Endodermal cell (in vitro differentiated cells): ENCODE measurements at places on chromosomes 13 and 19. TPM values are rescaled to one million over a fixed set of nuclear protein-coding genes. Genes with fewer than 3 reads are reported as not detected.

- DNase-seq = no peak
These were observed 24.1 kb upstream of the WTIP start for GRCh38 chr19:34457446-34457845.

- DNase-seq = no peak
These were observed 237.4 kb downstream of the LMO7 start for GRCh38 chr13:75873494-75873893.

DNA sequence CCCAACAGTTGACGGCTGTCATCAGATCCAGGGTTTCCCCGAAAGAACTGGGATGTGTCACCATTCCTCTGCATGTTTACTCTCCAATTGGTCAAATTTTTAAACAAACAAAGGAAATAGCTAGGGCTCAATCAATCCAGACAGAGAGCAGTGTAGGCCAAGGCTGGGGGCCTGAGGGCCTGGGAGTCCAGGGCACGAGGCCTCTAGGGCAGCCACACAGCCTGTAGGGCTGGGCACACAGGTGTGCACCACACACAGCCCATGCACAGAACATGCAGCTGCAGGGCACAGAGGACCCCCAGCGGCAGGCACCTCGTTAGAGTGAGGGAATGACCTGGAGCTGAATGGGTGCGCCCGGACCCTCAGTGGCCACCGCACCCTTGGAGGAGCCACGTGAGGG is 9.5 kb downstream of the MIER2 start:
- DNase-seq = no peak

- DNase-seq = no peak
These were observed 33.5 kb upstream of the CSNK1A1L start for GRCh38 chr13:37138926-37139325.

DNA sequence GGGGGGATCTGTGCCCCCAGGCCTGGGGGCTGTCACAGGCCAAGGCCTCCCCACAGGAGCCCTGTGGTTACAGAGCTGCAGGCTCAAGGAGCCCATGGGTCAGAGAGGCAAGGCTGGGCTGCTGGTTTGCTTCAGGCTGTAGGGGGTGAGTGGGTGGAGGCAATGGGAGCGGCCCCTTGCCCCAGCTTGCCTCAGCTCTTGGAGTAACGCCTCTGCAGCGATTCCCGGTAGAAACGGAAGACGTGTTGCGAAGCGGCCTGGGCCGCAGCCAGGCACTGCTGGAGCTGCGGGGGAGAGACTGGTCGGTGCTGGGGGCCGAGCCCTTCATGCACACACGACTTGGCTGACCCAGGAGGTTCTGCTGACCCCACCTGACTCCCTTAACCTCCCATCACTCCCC is 10.1 kb downstream of the TMEM91 start:
- no peak for DNase-seq

DNA sequence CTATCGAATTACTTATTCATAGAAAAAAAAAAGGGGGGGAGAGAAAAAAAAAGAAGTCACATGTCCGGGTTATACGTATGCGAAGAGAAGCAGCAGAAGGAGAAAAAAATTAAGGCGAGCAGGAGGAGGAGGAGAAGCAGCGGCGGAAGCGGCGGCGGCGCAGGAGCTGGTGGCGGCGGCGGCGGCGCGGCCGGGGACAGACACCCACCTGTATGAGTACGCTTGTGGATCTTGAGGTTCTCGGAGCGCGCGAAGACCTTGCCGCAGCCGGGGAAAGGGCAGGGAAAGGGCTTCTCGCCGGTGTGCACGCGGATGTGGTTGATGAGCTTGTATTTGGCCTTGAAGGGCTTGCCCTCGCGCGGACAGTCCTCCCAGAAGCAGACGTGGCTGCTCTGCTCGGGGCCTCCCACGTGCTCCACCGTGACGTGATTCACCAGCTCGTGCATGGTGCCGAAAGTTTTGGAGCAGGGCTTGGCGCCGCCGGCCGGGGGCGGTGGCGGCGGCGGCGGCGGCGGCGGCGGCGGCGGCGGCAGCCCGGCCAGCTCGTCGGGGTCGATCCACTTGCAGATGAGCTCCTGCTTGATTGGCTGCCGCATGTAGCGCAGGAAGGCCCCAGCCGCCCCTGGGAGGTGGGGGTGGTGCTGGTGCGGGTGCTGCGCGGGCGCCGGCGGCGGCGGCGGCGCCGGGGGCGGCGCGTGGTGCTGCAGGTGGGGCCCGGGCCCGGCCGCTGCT is 1.5 kb downstream of the ZIC5 start:
- DNase-seq = peak; percentile 94

DNA sequence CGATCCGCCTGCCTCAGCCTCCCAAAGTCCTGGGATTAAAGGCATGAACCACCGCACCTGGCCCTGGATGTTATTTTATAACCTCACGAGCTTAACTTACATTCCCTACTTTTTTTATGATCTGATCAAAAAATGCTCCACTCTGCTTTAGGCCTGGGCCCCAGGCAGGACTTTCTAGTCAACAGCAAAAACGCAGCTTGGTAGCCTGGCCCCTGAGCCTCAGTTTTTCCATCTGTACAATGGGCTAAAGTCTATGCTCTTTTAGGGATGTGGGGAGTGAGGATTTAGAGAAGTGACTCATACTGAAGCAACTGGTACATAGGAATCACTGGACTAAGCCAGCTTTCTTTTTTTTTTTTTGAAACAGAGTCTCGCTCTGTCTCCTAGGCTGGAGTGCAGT is 11.9 kb upstream of the PIK3R2 start:
- DNase-seq = no peak

GRCh38 chr19:15810335-15810734 is 5.1 kb downstream of the OR10H1 start:
- DNase-seq = no peak

DNA sequence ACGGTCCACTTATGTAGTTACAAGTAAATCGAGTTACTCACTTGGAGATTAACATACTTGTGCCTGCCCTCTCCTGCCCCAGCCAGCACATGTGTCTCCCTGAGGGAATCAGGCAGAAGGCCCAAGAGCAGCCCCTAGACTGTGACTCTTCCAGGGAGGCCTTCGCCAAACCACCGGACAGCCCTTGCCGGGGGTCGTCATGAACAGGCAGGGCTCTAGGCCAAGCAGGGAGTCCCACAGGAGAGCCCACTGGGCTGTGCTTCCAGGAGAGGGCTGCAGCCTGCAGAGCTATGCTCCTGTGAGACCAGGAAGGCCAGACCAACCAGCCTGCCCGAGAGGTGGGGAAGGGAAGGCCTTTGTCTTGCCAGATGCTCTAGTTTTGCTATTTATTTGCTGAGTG is 283.3 kb downstream of the FOXO1 start:
- DNase-seq = peak; percentile 60

- peak; percentile 87 for DNase-seq
These were observed 375 bp downstream of the ANKRD10 start for GRCh38 chr13:110914331-110915056.

GRCh38 chr19:1151037-1151724 is 22.9 kb downstream of the SBNO2 start:
- DNase-seq = no peak

DNA sequence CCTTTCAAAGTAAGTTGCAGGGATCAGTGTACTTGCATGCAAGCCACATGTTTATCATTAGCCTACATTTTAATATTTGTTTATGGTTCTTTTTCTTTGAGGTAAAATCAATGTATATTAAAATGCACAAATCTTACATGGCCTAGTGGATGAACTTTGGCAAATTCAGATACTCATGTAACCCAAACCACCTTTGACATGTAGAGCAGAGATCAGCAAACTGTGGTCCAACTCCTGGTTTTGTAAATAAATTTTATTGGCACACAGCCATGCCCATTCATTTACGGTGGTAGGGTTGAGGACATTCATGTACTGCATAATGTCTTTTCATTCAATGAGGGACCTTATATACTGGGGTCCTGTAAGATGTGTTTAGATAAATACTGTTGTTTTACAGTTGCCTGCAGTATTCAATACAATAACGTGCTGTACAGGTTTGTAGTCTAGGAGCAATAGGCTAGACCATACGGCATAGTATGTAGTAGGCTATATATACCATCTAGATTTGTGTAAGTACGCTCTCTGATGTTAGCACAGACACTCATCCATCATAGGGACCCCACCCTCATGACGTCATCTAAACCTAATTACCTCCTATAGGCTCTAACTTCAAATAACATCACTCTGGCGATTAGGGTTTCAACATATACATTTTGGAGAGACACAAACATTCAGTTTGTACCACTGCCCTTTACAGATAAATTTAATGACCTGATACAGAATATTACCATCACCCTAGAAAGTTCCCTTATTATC is 5.7 kb downstream of the NDFIP2 start:
- DNase-seq = no peak

DNA sequence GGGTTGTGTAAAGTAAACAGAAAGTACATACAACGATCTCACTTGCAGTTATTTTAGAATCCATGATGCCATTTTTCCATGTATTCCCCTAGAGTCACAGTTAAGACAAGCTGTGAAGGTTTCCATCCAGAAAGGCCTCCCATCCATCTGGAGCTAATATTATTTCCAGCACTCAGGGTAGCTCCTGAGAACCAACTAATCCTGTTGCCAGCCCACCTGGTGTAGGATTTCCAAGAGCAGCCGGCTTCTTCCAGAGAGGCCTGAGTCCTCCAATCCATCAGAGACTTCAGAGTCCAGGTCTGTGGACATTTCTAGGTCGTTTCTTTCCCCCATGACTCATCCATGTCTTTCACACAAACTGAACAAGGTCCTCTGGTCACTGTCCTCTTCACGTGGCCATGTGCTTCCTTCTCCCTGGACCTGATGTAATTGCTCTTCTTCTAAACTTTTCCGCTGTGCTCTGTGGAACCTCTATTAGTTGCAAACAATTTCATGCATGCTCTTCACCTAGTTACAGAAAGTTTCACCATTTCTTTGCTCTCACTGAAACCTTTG is 270.3 kb upstream of the TMTC4 start:
- DNase-seq = no peak

- no peak for DNase-seq
These were observed 1531.1 kb upstream of the MIR17HG start for GRCh38 chr13:89816404-89816803.

- DNase-seq = peak; percentile 96
These were observed 7.1 kb upstream of the PDE4C start for GRCh38 chr19:18233224-18233825.

- DNase-seq = no peak
These were observed 1.7 kb upstream of the ANKRD10 start for GRCh38 chr13:110916301-110917142.

- no peak for DNase-seq
These were observed 16.3 kb upstream of the KIR3DL3 start for GRCh38 chr19:54707962-54708361.

DNA sequence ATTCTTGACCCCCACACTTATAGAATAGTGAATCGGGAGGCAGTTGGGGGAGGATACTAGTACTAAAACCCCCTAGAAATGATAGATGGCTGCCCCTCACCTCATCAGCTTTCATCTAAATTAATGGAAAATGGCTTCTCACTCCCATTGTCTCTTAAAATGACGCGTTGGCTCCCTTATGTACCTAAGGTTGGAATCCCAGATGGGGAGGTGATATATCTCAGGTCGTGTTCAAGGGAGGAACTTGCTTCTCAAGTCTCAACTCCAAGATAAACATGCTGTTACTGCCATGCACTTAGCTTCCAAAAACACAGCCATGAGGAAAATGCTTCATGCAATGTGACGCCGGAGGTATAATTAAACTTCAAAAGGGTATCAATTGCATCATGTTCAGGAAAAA is 18.8 kb upstream of the UBE2L5 start:
- DNase-seq = no peak

- DNase-seq = peak; percentile 7
These were observed 21.7 kb upstream of the MIER2 start for GRCh38 chr19:366205-366783.

- DNase-seq = no peak
These were observed 542.8 kb upstream of the PCDH9 start for GRCh38 chr13:67772807-67773453.

Gene CYP4F3
- total RNA-seq = not detected in 2 replicates

Gene KPTN
- 14.2 to 18.8 TPM (median 14.7 TPM) in 3 replicates for total RNA-seq

Gene RASA3
- 11.5 and 12.0 TPM in 2 replicates for total RNA-seq

Gene SIGLEC14
- total RNA-seq = not detected in 3 replicates

Gene PRRG2
- 2.6 and 3.7 TPM in 2 replicates for total RNA-seq

Gene ATP4B
- not detected in 3 replicates for total RNA-seq

Gene SYNGR4
- total RNA-seq = not detected in 2 replicates

Gene FPR1
- total RNA-seq = not detected in 2 replicates
